ENCODE measurements at places on chromosomes 5 and 9.
A peak's percentile ranks its signal among the peaks of the same experiment; 100 is the strongest.

DNA sequence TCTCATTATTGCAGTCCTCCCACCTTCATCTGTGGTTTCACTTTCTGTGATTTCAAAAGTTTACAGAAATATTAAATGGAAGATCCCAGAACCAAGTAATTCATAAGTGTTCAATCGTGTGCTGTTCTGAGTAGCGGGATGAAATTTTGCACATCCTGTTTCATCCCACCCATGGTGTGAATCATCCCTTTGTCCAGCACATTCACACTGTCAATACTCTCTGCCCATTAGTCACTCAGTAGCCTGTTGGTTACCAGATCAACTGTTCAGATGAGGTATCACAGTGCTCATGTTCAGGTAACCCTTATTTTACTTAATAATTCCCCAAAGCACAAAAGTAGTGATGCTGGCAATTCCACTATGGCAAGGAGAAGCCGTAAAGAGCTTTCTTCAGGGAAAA, 26.8 kb downstream of the FAM81B start:
- no peak for DNase-seq

- DNase-seq: no peak
Observed at GRCh38 chr9:121813519-121814210, 162.2 kb downstream of the DAB2IP start.

DNA sequence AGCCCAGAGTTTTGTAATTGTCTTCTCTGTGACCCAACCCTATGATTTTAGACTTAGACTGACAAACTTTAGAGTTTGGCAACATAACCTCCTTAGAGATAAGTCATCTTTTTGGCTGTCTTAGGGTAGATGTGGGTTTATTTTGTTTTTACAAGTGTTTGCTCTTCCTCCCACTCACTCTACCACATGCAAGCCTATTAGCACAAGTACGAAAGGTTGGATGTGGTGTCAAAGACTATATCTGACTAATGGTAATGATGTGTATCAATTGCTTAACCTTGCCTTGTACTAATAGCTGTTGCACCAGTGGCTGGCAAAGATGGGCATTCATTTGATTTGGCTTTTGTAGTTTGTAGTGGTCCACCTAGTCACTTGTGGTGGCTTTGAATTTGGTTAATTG, 46.5 kb downstream of the SLC25A46 start:
- no peak for DNase-seq

DNA sequence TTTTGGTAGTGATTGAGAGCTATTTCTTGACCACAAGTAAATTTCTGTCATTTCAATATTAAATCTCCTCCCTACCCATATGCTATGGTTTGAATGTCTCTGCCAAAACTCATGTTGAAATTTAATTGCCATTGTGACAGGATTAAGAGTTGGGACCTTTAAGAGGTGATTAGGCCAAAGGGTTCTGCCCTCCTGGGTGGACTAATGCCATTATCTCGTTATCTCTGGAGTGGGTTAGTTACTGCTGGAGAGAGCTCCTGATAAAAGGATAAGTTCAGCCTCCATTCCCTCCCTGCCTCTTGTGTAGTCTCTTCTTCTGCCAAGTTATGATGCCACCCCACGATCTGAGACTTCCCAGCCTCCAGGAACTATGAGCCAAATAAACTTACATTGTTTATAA, 3.6 kb upstream of the DRD1 start:
- DNase-seq: no peak

- no peak for DNase-seq
Observed at GRCh38 chr5:116571568-116572349, 2.9 kb downstream of the SEMA6A start.

DNA sequence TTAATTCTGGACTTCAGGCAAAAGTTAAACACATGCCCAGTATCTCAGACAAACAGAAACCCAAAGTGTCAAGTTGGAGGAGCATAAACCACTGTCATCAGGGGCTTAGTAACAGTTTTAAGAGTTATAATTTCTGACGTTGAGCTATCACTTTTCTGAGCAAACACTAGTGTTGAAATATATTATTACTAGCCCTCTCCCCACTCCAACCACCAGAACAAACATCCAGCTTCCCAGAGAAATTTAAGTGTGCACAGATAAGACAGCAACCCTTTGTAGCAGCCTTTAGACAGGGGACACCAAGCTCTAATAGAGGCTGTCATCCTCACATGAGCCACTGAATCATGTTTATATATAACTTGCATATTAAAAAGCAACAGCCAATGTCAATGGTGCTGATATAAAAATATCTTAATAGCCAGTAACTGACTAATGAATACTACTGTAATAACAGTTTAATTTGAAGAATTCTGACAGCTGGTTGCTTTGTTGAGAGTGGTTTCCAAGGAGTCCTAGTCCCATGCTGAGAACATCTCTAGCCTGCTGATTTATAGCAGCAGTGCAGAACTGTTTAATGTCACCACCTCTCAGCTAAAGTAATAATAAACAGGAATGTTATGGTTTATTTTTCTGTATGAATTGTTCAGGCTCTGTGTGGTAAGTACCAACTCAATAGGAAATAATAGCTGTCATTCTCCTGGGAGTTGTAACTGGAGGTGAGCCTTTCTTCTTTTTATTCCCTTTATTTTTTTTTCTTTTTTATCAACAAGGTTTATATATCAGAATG, 528.7 kb upstream of the ZNF608 start:
- no peak for DNase-seq

DNA sequence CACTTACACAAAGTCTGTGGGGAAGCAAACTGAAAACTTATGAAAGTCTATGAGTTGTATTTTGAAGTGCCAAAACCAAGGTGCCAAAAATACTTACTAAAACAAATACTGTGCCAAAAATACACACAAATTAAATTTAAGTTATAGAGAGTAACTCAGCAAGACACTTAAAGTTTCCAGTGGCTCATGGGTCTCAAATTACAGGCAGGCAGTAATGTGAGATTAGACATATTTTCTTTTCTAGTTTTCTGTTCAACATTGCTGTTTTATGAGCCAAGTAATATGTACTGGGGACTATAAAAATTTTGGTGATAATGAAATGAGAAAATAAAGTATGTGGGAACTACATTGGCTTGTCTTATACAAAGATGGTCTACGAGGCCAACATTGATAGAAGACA, 172.2 kb upstream of the SNX2 start:
- no peak for DNase-seq

DNA sequence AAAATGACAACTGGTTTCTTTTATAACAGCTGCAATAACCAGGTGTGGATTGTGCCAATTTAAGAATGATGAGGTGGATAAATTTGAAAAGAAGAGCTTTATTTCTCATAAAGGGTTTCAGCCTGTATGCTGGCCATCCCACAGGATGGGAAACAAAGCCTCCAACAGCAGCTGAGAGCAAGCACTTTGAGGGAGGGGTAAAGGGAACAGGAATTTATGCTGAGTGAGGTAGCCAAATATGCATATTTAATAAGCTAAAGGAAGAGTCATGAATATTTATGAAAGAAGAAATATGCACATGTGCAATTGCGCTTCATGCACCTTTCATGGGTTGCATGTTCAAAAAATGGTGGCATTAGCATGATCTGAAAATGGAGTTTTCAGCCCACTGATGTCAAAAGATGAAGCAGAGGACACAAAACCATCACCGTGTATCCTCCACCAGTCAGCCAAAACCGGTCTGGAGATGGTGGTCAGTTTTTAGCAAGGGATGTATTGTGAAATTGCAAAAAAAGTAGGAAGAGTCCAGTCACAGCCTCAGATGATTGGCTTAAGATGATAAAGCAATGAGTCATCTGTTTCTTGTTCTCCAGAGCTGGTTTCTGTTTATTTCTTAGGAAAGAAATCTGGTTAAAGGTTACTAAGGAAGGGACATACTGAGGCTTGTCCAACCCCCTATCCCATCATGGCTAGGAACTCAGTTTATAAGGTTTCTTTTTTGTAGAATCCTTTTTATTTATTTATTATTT, 47.9 kb downstream of the DEPDC1B start:
- DNase-seq: peak; percentile 20

GRCh38 chr9:71364186-71364955, 242.9 kb upstream of the TRPM3 start:
- no peak for DNase-seq

DNA sequence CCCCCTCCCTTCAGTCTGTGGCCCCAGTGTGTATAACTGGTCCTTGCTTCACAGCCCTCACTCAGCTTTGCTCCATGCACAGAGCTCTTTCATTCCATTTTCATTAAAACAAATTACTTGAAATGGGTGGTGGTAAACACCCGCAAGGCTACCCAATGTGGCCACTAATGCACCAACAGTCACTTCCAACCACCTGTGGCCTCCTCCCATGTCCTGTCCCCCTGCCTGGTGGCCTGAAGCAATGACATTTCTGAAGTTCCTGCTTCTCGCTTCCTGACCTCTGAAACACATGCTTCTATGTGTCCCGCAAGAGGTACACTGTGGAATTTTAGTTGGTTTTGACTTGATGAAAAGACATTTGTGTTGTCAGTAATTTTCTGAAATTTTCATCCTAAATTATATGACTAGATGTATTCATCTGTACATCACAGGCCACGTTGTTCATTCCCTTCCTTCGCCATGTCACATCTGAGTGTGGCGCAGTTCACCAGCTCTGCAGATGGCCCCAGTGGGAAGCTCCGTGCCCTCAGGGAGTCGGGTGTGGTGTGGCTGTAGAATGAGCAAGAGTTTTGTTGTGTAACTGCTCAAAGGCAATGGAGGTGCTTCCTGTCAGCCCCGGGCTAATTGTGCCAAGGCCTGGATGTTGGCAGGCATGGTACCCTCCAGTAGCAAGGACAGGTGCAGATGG, 9.6 kb downstream of the ROPN1L start:
- DNase-seq: no peak

DNA sequence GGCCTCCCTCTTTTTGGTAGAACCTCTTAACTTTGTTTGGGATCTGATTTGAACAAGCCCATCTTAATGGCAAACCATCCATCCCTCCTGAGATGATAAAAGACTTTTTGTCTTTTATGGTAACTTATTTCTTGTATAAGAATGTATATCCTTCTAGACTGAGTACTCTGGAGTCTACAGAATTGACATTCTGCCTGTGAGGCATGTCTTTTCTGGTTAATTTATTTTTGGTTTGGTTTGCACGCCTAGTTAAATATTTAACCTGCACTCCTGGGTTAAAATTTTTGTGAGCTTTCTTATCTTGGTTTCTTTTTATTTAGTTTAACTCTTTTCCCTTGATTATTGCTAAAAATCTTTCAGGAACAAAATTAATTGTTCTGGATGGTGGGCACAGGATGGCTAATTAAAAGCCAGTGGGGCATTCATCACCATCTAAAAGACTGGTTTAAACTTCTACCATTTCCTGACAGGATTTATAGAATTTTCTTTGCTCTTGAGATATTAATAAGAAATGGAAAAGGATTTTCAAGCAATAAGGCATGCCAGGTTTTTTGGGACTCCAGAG, 50.3 kb downstream of the PHAX start:
- no peak for DNase-seq

DNA sequence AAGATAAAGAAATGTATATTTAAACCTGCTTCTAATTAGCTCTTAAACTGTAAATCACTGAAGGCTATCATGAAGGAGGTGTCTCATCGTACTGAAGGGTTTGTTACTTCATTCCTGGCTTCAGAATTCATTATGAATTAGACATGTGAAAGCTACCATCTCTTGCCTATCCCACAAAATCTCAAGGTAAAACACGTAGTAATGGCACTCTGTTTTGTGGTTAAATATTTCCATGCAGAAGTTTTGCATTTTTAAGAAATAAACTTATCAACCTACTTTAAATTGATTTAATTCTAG, 490.7 kb upstream of the NUDT12 start:
- no peak for DNase-seq

- no peak for DNase-seq
Observed at GRCh38 chr9:4739587-4740387, 1.2 kb downstream of the AK3 start.

- no peak for DNase-seq
Observed at GRCh38 chr9:126151686-126152134, 174.9 kb upstream of the MVB12B start.

All from CD4-positive, alpha-beta T cell treated with Interleukin-4 for 1 hour (primary cell).